ENCODE measurements at places on chromosomes 6 and 20. TPM values are rescaled to one million over a fixed set of nuclear protein-coding genes. Genes with fewer than 3 reads are reported as not detected.

- H3K36me3 ChIP-seq: no peaks in the 10 kb centered on the region
- H3K4me1 ChIP-seq: no peaks in the 10 kb centered on the region
- no peak for DNase-seq
- H3K27me3 ChIP-seq: no peaks in the 10 kb centered on the region
- H3K4me3 ChIP-seq: no peak overlapping the region
- no peak overlapping the region for H3K27ac ChIP-seq
Observed at GRCh38 chr6:816510-817084, 123.7 kb upstream of the EXOC2 start.

DNA sequence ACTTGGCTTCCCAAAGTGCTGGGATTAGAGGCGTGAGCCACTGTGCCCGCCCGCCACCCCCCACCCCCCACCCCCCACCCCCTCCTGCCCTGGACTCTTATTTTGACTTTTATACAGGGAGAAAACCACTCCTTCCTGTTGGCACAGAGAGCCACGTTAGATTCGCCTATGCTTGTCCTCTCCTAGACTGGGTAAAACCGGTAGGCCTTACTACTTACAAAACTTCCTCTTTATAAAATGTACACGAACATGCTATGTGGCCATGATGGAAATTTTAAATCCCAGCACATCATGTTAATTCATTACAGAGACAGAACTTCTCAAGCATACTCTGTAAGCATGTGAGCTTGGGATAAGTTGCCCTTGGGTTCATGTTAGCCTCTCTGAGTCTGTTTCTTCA lies 124.2 kb downstream of the SLC24A3 start:
- no peak for DNase-seq
- no peak overlapping the region for H3K27ac ChIP-seq
- no peaks in the 10 kb centered on the region for H3K4me1 ChIP-seq
- no peak overlapping the region for H3K4me3 ChIP-seq
- H3K36me3 ChIP-seq: no peaks in the 10 kb centered on the region
- no peaks in the 10 kb centered on the region for H3K27me3 ChIP-seq

- no peak for DNase-seq
- H3K27me3 ChIP-seq: no peaks in the 10 kb centered on the region
- H3K4me1 ChIP-seq: no peaks in the 10 kb centered on the region
- H3K27ac ChIP-seq: no peak overlapping the region
- no peaks in the 10 kb centered on the region for H3K36me3 ChIP-seq
- H3K4me3 ChIP-seq: no peak overlapping the region
Observed at GRCh38 chr6:2531426-2532215, 219.1 kb downstream of the MYLK4 start.

- DNase-seq: no peak
- no peak overlapping the region for H3K27ac ChIP-seq
- no peaks in the 10 kb centered on the region for H3K36me3 ChIP-seq
Observed at GRCh38 chr6:33751771-33752645, 5.3 kb upstream of the IP6K3 start.

DNA sequence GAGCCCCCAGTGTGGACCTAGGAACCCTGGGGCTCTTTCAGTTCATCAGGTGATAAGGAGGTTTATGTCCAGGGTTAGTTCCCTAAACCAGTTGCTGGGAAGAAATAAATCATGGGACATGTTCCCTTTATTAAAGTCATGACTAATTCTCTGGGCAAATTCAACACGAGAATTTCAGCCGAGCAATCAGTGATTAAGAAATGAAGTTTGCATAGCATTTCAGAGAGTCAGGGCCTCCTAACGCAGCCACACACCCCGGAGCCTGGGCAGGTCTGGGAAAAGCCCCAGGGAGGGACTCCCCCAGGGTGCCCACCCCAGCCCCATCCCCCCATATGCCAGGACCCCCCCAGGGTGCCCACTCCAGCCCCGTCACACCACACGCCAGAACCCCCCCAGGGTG lies 20.1 kb downstream of the SLCO4A1 start:
- DNase-seq: no peak
- no peaks in the 10 kb centered on the region for H3K27me3 ChIP-seq
- no peaks in the 10 kb centered on the region for H3K4me1 ChIP-seq
- H3K36me3 ChIP-seq: no peaks in the 10 kb centered on the region

- no peak for DNase-seq
- no peaks in the 10 kb centered on the region for H3K36me3 ChIP-seq
Observed at GRCh38 chr6:28589957-28590349, 64.3 kb downstream of the GPX5 start.

GRCh38 chr20:19382386-19383340 lies 170.2 kb downstream of the SLC24A3 start:
- H3K27ac ChIP-seq: no peak overlapping the region
- no peak overlapping the region for H3K4me3 ChIP-seq
- H3K27me3 ChIP-seq: no peaks in the 10 kb centered on the region

DNA sequence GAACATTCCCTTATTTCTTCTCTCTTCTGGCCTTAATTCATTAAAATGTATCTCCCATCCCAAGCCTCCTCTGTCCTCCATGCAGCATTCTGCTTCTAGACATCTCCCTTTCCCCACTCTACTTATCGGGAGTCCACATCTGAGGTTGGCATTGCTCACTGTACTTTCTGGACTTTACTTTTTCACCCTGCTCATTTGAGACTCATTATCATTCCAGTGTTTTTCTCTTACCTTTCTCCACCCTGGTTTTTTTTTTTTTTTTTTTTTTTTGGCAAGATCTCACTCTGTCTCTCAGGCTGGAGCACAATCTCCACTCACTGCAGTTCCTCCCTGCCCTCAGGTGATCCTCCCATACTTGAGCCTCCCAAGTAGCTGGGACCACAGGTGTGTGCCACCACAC lies 4.5 kb downstream of the ENPP3 start:
- no peak overlapping the region for H3K27ac ChIP-seq
- no peaks in the 10 kb centered on the region for H3K27me3 ChIP-seq
- DNase-seq: no peak
- H3K4me1 ChIP-seq: no peaks in the 10 kb centered on the region

GRCh38 chr6:44671333-44671732 lies 283.8 kb downstream of the CDC5L start:
- H3K27me3 ChIP-seq: no peaks in the 10 kb centered on the region
- peaks cover 3% of the 10 kb centered on the region for H3K4me1 ChIP-seq
- no peaks in the 10 kb centered on the region for H3K36me3 ChIP-seq
- H3K4me3 ChIP-seq: no peak overlapping the region
- H3K27ac ChIP-seq: no peak overlapping the region
- DNase-seq: no peak

- H3K27ac ChIP-seq: no peak overlapping the region
- no peaks in the 10 kb centered on the region for H3K4me1 ChIP-seq
- no peak for DNase-seq
- no peak overlapping the region for H3K4me3 ChIP-seq
- peaks cover 5% of the 10 kb centered on the region for H3K27me3 ChIP-seq
Observed at GRCh38 chr20:50995506-50995905, 27.4 kb downstream of the KCNG1 start.

DNA sequence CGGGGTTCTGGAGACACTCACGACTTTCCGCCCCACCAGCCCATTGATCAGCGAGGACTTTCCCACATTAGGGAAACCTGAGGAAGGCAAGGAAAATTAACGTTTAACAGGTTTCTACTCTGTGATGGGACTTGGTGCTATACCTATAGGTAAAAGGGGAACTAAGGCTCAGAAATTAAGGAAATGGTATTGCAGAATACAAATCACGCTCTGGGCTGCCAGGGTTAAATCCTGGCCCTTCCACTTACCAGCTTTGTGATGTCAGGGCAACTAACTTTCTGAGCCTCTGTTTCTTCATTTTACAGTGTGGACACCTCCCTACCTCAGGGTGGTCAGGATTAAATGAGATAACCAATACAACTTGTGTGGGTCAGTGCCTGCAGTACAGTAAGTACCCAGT lies 8.8 kb downstream of the GNL1 start:
- no peaks in the 10 kb centered on the region for H3K4me1 ChIP-seq
- no peak overlapping the region for H3K27ac ChIP-seq
- peaks cover 7% of the 10 kb centered on the region for H3K36me3 ChIP-seq
- no peak for DNase-seq

DNA sequence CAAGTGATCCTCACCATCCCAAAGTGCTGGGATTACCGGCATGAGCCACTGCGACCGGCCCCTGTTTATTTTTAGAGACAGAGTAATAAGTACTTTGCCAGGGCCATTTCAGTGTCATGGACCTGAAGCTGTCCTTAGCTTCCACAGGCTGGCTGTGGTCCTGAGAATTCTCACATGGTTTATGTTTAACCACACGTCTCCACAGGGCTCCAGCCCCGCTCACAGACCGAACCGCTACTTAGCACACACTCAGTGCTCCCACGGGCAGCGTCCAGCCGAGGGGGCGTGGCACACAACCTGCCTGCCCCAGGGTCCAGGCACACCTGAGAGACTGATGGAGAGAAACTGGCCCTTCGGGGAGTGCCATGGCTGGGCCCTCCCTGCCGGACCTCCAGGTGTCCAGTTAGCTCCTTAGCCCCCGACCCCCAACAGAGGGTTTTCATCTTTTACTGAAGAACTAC lies 11.7 kb downstream of the ACSS1 start:
- H3K36me3 ChIP-seq: peaks cover 8% of the 10 kb centered on the region
- H3K27me3 ChIP-seq: no peaks in the 10 kb centered on the region
- H3K4me3 ChIP-seq: no peak overlapping the region
- DNase-seq: peak; percentile 51
- peaks cover 67% of the 10 kb centered on the region for H3K4me1 ChIP-seq
- H3K27ac ChIP-seq: no peak overlapping the region

GRCh38 chr6:91486200-91486599 lies 899.3 kb upstream of the MAP3K7 start:
- DNase-seq: no peak
- H3K27ac ChIP-seq: no peak overlapping the region
- no peaks in the 10 kb centered on the region for H3K36me3 ChIP-seq
- no peak overlapping the region for H3K4me3 ChIP-seq
- H3K27me3 ChIP-seq: no peaks in the 10 kb centered on the region

DNA sequence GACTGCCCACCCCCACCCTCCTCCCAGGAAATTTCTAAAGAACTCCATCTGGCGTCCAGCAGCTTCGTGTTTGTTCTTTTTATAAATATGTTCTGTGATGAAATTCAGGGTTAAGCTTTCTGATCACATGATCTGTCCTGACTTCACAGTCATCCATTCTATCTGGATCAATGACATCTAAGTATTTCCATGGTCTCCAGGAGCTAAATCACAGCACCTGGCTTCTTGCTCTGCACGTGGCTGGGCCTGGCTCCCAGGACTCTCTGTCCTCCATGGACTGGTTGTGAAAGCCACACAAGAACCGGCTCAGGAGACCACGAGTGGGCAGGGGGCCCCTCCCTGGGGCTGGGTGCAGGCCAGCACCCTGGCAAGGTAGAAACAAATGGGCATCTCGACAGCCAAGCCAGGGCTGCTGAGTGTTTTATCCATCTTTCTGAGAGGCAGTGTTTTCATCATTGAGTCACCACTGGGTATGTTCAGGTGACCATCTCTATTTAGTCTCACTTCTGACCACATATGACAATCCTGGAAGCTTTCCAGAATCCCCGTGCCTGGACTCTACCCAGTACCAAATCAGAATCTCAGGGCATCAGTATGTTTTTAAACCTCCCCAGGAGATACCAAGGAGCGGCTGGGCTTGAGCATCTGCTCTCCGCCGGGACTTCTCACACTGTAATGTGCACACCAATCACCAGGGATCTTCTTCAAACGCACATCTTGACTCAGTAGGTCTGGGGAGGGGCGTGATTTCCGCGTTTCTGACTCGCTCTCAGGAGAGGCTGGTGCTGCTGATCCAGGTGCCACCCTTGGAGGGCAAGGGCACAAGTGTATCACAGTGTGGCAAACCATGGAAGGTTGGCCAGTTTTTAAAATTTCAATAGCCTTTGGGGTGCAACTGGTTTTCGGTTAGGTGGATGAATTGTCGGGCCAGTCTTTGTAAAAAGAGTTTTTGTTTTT lies 31.6 kb upstream of the PXDC1 start:
- no peaks in the 10 kb centered on the region for H3K4me1 ChIP-seq
- DNase-seq: peak; percentile 76

DNA sequence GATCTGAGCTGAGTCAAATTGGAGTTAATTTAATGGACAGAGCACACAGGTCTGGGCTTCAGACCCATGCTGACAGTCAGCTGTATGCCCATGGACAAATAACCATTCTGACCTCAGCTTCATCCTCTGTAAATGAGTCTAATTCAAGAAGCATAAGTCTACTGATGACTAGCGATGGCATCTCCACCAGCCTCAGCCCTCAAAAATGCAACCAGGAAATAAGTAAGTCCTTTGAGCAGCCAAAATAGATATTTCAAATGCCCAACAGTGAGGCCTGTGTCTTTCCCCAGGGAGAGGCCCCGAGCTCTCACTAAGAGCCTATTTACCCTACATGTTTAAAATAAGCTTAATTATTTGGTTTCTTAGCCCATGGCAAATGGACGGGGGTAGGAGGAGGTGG lies 114.2 kb upstream of the MTHFD1L start:
- H3K4me3 ChIP-seq: no peak overlapping the region
- DNase-seq: no peak
- no peaks in the 10 kb centered on the region for H3K36me3 ChIP-seq
- H3K27me3 ChIP-seq: no peaks in the 10 kb centered on the region

DNA sequence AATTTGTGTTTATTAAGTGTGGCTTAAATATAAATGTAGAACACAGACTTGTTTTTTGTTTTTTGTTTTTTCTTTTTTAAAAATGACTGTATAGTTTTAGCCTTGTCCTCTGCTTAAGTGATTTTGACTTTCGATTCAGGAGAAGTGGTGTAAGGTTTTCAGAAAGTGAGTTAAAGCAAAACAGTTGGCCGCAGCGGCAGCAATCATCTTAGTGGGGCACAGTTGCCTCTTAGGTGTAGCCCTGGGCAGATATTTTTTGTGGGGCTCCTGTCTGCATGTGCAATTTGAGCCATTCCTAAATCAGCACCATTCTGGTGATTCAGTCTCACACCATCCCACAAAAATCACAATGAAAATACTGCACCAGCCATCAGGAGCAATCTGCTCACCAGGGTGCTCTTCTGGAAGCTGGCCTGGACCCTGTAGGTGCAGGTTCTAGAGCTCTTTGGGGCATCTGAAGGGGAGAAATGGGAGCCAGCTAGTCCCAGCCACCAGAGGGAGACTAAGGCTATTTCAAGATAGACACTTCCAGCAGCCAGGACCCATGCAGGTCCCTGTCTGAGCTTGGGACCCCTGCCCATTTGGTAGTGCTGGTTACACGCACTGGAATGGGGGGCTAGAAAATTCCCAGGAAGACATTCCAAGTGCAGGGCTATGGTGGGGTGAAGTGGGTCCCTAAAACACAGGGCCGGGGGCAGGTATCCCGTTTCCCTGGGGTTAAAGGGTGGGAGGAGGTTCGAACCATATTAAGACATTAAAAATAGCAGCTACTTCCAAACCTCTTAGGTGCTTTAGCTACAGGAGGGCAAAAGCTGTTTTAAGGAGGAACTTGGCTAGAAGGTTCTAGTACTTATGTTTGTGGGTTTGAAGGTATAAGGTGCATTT lies 156.6 kb downstream of the NFATC2 start:
- H3K4me1 ChIP-seq: no peaks in the 10 kb centered on the region
- H3K36me3 ChIP-seq: no peaks in the 10 kb centered on the region
- H3K4me3 ChIP-seq: no peak overlapping the region

Gene FAM217A
- total RNA-seq: not detected

Gene LGSN
- total RNA-seq: not detected

Gene HRH3
- not detected for total RNA-seq

Gene FAM110A
- total RNA-seq: 0.55 TPM

Gene KIF25
- 0.54 TPM for total RNA-seq

Gene KCNK15
- total RNA-seq: 0.71 TPM
